Stimulated activated CD4-positive, alpha-beta T cell treated with anti-CD3 and anti-CD28 coated beads, Interleukin-15, amount 100 ng/mL, for 1 hour (primary cell): ENCODE measurements at places on chromosomes 12 and 14.

DNA sequence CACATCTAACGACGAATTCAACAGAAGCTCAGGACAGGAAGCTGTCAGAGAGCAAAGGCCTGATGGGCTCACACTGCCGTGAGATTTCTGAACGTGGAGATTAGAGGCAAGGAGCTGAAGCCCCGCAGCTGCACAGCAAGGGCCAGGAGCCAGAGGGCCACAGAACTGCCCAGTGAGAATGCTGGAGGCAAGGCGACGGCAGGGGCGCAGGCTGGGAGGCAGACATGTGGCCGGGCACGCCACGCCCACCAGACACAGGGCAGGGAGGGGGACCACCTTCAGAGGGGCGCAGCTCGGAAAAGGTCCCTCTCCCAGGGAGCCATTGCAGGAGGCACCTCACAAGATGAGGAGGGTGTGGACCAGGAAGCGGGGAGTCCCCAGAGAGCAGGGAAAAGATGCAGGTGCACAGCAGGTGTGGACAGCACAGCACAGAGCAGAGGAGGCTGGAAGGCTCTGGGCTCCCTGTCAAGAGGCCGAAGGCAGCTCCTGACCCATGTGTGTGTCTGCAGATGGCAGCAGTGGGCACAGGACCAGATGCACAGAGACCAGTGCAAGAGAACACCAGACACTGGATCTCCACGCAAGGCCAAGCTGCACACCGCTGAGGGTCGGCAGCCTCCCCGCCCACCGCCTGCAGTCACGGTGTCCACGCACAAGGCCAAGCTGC, 23.0 kb downstream of the BTBD6 start:
- no peak for DNase-seq

DNA sequence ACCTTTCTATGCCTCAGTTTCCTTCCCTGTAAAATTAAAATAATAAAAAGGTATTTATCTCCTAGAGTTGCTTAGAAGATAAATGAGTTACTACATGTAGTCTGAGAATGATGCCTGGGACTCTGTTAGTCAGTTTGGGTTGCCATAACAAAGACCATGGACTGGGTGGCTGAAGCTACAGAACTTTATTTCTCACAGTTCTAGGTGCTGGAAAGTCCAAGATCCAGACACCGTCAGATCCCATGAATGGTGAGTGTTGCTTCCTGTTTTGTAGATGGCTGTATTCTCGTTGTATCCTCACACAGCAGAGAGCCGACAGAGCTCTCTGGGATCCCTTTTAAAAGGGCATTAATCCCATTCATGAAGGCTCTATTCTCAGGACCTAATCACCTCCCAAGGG, 64.0 kb upstream of the LTA4H start:
- DNase-seq, result no peak

GRCh38 chr12:29578731-29579130, 81.2 kb upstream of the OVCH1 start:
- no peak for DNase-seq

GRCh38 chr12:113860950-113861349, 105.2 kb downstream of the RBM19 start:
- no peak for DNase-seq

- DNase-seq, result no peak
Measured at GRCh38 chr14:104818714-104819161, 17.8 kb downstream of the ZBTB42 start.

DNA sequence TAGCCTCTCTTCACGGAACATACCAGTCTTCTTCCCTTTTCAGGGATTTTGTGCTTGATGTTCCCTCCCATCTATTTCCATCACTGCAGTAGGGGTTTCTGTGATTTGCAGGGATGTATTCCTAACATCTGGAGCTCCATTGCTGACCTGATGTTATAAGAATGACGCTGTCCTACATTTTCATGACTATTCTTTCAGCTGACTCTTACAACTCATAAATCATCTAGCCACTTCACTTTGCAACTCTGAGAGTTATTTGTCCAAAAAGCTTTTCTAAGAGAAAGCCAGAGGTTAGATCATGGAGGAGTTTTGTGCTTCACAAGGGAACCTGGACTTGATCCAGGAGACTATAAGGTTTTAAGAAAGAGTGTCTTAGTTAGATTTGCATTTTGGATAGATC, 116.6 kb upstream of the FAR2 start:
- no peak for DNase-seq

DNA sequence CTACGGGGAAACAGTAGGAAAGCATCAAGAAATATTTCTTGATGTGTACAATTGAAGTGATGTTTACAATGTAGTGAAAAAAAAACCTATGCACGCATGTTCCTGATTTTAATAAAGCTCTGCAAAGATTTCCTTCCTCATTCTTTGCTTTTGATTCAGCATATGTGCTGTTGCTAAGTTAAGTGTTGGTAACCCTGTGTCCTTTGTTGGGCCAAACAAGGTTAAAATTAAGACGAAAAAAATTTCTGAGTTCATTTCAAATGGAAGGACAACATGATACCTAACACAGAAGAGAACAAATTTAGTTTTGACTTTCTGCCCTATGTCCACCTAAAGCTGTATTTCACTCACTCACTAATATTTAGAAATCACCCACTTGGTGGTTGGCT, 62.8 kb downstream of the PPP2R5C start:
- no peak for DNase-seq

- no peak for DNase-seq
Measured at GRCh38 chr12:1931642-1932041, 13.2 kb upstream of the CACNA2D4 start.

DNA sequence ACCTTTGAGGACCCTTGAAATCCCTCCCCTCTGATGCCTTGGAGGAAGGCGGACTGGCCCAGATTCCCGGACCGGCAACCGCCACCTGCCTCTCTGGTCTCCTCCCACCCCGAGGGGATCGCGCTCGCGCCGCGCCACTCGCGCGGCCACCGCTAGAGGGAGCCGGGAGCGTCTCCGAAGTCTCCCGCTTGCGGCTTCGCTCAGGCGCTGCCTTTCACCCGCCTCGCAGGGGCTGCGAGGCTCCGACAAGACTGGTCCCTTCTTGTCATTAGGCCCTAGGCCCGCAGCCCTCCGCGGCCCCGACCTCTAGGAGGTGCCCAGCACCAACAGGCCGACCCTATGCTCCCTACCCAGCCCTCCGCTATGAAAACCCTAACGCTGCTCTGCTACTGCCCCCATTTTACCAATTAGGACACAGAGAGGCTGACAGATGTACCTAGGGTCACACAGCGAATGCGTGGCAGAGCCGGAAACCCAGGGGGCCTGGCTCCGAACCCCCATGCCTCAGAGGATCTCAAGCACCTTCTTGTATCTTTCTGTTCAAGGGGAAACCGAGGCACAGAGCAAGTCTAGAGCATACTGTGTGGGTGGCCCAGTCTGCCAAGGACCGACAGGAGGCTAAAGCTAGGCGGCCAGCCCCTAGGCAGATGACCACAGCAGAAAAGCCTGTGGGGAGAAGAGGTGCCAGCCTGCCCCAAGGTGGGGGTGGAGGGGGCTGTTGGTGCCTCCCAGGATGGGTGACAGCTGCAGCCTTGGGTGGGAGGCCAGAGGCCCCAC, 21.4 kb upstream of the VSX2 start:
- DNase-seq, result peak; percentile 45

- DNase-seq, result no peak
Measured at GRCh38 chr14:100709289-100710284, 17.1 kb upstream of the DLK1 start.

GRCh38 chr12:78209846-78210505, 379.3 kb downstream of the NAV3 start:
- DNase-seq, result no peak

DNA sequence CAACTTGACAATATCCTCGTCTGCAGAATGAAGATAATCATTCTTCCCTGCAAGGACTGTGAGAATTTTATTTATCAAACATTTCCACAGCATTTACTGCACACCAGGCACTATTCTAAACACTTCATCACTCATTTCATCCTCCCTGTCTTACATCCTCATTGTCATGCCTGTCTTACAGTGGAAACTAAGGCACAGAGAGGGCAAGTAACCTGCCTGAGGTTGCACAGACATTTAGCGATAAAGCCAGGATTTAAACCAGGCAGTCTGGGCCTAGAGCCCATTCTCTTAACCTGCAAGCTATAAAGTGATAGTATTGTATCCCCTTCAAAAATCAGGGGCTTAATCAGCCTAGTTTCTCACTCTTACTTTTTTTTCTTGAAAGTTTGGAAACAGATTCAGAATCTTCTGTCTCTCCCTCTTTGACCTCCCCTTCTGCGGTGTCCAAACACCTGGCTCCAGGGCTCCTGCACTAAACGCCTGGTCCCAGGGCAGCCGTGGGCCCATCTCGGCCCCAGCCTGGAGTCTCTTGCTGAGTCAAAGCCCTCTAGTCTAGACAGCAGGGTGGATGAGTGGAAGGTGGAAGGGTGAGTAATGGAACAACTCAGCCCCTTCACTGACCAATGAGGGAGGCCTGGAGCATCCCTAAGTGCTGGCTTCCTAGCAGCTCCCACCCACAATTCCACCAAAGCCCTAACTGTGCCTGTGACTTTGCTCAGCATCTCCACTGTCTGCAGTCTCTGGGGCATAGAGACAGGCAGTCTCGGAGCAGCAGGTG, 12.5 kb downstream of the ISM2 start:
- DNase-seq, result no peak

DNA sequence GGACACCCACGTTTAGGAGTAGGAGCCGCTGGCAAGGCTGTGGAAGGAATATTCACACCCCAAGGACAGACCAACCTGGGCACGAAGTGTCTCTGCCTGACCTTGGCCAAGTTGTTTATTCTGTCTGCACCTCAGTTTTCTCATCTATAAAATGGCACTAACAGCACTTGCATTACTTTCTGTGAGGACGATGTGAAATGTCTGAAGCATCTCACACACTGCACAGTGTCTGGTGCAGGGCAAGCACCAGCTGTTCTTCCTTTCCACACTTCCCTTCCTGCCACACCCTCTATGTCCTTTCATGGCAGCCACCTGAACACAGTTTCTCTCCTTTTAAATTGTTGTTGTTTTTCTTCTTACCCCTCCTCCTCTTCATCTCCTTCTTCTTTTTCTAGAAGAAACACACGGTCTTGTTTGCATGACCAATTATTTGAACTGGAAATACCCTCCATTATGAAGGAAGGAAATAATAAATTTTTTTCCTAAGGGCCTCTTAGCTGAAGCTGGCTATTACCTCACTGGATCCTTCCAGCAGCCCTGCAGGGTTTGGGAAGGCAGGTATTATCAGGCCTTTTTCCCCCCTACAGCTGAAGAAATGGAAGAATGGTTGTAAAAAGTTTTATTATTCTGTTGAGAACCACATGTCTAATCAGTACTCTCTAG, 42.9 kb upstream of the ATP23 start:
- no peak for DNase-seq

- DNase-seq, result no peak
Measured at GRCh38 chr12:109696485-109697269, 16.9 kb upstream of the FAM222A start.

- no peak for DNase-seq
Measured at GRCh38 chr12:47868041-47868440, 36.8 kb downstream of the VDR start.

DNA sequence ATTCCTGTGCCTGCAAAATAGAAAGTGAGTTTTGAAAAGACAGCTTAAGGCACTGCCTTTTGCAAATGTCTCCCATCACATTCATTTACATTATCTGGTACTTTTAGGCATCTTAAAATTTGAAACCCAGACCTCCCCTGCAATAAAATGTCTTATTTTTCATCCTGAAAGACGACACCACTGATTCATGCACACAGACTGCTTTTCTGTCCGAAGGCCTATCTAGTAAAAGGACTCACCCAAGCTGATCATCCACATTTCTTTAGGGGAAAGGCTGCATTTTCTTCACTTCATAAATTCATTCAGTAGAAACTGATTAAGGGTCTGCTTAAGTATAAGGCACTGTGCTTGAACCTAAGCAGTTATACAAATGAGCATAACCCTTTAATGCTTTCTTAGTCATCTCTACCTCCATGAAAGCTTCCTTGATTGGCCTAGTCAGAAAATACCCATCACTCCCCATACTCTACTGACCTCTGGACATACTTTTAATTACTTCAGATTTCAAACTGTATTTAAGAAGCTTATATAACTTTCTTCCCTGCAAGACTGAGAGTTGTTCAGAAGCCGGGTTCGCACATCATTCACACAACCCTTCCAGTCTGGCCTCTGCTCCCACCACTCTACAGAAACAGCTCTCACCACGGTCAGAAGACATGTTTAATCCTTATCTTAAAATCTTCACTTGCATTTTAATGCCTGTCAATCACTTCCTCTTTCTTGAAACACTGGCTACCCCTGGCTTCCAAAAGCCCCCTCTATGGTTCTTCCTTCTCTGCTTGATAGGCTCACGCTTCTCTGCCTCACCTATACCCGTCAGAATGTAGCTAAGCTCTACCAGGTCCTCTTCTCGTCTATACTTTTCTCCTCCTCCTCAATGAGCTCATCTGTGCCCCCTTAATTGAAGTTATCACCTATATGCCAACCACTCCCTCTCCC, 288.6 kb downstream of the MED13L start:
- no peak for DNase-seq

GRCh38 chr12:88052686-88053085, 23.5 kb upstream of the C12orf50 start:
- DNase-seq, result no peak

DNA sequence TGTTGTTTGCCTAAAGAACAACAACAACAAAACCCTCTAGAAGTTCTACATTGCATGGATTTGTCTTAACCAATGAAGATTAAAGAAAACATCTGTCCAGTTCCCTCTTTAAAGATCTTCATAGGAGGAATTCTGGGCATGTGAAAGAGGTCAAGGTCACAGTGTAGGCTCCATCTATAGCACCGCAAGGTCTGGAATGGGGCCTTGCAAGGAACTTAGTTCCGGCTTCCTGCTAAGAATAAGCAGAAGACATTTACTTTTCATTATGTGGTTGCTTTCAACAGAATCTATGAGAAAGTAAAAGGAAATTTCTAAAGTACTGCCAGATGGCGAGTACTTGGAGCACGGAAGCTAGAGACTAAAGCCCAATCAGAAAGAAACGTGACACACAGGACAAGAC, 57.2 kb upstream of the GNPNAT1 start:
- no peak for DNase-seq

DNA sequence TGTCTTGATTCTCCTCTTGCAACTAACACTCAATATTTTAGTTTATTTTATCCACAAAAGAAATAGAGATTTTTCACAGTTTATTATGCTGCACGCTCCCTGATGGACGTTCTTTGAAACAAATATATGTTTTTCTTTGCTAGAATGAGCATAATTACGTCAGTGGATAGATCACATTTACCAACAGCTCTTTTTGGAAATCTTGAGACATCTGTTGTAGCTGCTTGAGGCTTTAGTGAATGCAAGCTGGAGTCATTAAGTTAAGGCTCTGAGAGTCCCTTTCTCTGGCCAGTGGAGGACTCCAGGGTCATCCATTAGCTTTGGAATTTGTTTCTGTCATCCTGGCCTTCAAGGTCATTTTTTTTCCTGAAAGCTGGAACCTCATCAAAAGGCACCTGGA, 405.6 kb upstream of the TMEM132C start:
- DNase-seq, result no peak

DNA sequence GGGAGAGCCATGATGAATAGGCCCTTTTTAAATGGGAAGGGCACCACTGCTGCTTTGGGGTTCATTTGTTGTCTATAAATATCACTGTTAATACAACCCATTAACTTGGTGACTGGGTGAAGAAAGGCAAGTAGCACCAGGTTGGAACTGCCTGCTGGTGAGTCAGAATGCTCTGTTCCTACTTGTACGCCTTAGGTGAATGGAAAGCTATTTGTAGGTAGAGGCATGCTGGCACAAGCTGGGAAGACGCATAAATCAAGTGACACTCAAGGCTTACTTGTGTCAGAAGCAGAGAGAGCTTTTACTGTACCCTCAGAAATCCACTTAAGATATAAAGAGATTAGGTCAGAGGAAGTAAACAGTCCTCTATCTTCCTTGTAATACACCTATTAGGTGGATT, 142.5 kb downstream of the TMX1 start:
- no peak for DNase-seq

GRCh38 chr12:124531281-124531745, 36.1 kb downstream of the NCOR2 start:
- DNase-seq, result no peak
